ENCODE measurements at places on chromosomes 5 and 9.
A peak's percentile ranks its signal among the peaks of the same experiment; 100 is the strongest.

- DNase-seq: peak; percentile 83
Observed at GRCh38 chr9:127521919-127522304, 70.6 kb downstream of the LRSAM1 start.

DNA sequence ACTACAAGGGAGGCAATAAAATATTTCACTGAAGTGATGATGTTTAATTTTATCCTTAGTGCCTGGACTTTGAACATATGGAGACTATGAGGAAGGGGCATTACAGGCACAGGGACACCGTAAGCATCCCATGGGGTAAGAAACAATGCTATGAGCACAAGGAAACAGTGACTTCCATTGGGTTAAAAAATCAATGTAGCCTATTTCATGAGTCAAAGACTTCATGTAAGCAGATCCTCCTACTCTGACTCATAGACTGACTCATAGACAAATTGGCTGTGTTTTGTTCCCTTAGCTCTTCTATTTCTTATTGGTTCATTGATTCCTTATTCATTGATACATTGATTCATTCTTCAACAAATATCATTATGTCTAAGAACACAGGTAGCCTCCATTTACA, 351.0 kb downstream of the PRELID2 start:
- no peak for DNase-seq

DNA sequence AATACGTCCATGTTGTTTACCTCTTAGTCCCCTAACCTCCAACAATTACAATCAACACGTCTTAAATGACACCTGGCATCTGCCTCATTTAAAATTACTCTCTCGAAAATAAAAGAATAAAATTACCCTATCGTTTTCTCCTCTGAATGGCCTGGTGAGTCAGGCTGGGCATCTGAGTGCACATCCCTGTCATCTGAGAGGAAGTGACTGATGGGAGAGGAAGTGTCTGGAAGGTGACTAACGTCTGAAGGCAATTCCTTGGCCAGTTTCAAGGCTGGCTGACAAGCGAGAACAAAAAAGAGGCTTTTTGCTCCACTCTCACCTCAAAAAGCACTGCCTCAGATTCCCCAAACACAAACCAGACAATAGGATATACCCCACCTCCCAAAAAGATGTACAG, 57.7 kb downstream of the MAPKAP1 start:
- DNase-seq: peak; percentile 65

GRCh38 chr9:109401990-109402318, 81.1 kb upstream of the EPB41L4B start:
- DNase-seq: no peak

GRCh38 chr5:17005107-17005828, 69.2 kb upstream of the MYO10 start:
- no peak for DNase-seq

GRCh38 chr9:108671176-108671575, 184.6 kb downstream of the ACTL7B start:
- no peak for DNase-seq

DNA sequence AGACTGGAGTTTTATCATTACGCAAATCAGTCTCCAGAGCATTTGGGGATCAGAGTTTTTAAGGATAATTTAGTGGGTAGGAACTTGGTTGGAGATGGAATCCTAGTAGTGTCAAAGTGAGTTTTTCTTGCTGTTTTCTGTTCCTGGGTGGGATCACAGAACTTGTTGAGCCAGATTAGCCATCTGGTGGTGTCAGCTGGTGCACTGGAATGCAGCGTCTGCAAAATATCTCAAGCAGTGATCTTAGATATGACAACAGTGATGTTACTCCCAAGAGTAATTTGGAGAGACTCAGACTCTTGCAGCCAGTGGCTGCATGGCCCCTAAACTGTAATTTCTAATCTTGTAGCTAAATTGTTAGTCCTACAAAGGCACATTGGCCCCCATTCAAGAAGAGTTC, 1257.8 kb downstream of the MAT2B start:
- DNase-seq: no peak

GRCh38 chr5:449151-449550, 6.2 kb downstream of the EXOC3 start:
- no peak for DNase-seq

DNA sequence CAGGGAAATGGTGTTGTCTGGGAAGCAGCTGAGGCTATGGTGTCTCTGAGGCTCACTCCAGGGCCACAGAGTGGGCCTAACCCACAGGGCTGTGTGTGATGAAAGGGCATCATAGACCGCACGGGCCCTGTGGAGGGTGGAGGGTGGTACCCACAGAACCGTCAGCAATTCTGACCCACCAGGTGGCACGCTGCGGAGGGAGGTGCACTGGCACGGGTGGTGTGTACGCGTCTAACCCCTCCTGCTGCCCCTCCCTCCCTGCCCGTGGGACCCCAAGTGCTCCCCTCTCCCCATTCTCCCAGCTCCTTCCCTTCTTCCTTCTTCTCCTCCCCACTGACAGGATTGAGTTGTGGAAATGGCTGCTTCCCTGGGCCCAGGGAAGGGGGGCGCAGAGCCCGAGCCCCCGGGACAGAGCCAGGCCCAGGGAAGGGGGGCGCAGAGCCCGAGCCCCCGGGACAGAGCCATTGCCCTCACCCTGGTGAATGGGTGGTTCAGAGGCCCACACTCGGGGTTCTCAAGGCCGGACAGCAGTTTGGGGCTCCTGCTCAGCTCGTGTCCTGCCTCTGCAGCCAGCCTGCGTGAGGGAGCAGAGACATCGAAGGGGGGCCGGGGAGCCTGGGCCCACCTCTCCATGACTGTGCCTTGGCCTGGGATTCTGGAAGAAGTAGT, 6.8 kb downstream of the LCN10 start:
- no peak for DNase-seq

DNA sequence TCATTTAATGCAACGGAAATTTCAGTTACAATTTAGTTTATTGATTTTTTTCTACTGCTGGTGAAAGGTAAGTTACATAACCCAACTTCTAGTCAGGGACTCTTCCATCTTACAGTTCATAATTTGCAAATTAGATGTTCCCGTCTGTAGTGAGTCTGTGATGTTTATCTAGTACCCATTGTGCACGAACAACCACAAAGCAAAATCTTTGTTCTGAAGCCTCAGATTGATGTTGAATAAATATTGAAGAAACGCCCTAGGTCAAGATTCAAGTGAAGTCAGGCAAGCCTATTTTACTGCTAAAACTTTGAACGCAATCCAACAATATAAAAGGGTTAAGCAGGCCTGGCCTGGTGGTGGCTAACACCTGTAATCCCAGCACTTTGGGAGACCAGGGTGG, 43.1 kb downstream of the BASP1 start:
- no peak for DNase-seq

GRCh38 chr9:119289740-119290433, 79.3 kb downstream of the BRINP1 start:
- no peak for DNase-seq

GRCh38 chr9:109619310-109619709, 121.2 kb upstream of the PTPN3 start:
- DNase-seq: no peak

GRCh38 chr9:29691758-29692407, 2118.6 kb upstream of the C9orf72 start:
- no peak for DNase-seq

DNA sequence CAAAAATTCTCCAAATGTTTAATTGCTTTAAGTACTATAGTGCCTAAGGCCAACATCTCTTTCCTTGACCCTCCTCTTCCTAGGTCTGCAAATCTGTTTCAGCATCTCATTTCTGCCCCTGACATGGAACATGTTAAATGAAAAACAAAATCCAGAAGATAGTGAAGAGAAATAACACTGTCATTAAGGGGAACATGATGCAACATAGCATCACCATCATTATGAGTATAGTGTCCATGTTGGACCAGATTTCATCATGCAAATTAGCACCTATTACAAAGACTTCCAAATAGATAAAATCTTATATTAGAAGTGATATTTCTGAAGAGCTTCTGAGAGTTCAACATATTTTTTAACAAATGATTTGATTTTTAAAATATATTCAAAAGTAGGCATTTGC, 375.2 kb downstream of the PTPRD start:
- no peak for DNase-seq

DNA sequence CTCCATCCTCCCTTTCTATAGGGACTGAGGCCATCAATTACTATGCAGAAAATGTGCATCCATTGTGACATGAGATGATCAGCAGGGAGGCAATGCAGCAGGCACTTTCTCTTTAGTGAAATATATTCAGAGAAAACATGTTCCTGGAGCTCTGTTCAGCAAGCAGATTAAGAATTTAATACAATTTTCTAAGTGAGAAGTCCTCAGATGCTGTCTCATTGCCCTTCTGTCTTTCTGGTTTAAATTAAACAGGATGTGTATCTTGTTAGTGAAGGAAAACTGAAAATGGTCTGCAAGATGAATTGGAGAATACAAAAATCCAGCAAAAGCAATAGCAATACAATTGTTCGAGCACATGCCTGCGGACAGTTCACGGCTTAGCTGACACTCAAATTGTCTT, 445.8 kb upstream of the RIOK2 start:
- no peak for DNase-seq

- no peak for DNase-seq
Observed at GRCh38 chr5:175521313-175521833, 43.0 kb downstream of the SFXN1 start.

DNA sequence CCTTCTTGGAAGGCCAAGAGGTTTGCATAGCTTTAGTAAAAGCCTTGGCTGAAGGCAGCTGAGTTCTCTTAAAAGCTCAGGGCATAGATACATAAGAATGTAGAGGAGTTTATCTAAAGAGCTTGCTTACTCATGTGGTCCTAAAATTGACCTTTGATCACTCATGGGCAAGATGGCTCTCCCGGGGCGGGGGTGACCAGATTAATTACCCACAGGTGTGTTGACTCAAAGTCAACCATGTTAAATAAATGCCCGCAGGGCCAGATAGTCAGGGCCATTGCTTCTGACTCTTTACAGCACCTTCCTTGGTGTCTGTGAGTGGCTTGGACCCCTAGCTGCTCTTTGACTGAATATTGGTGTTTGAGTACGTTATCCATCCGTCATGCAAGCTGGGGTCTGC, 33.1 kb upstream of the GHR start:
- DNase-seq: no peak

DNA sequence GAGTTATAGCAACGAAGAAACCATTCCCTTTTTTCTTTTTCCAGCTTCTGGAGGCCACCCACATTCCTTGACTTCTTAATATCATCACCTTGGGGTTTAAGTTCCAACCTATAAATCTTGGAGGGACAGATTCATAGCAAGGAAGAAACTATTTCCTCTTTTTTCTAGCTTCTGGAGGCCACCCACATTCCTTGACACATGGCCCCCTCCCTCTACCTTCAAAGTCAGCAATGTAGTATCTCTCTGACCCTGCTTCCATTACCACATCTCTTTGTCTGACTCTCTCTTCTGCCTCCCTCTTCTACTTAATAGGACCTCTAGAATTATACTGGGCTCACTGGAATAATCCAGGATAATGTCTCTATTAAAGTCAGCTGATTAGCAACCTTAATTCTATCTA, 34.7 kb upstream of the SHISAL2B start:
- no peak for DNase-seq

- no peak for DNase-seq
Observed at GRCh38 chr9:130433947-130434262, 10.9 kb upstream of the ASS1 start.

DNA sequence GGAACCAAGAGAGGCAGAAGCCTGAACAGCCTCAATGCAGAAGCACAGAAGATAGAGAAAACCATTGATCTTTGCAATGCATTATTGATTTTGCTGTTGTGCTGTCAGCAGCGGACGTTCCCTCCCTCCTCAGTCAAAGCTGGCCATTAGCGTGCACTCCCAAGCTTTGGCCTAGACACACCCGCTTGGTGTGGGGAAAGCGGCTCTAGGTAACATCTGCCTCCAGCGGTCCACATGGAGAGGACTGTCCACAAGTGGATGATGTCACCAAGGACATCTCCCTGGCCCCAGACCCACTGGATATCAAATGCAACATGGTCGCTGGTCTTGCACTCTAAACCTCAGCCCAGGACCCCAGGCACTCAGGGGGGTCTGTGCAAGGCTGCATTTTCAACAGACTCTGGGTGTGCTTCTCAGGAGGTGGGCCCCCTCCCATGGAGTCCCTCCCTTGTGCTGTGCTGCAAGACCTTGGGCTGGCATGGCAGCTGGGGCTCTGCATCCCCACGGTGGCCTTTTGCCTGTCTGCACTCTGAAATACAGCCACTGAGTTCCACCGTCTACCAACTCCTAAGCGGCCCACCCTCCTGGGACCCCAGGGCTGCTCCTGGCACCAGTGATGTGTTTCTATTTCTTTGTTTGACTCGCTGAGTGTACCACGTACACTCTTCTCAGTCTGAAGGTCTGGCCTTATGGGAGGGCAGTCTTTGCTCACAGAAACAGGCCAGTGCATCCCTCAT, 1.9 kb downstream of the SEMA4D start:
- no peak for DNase-seq

DNA sequence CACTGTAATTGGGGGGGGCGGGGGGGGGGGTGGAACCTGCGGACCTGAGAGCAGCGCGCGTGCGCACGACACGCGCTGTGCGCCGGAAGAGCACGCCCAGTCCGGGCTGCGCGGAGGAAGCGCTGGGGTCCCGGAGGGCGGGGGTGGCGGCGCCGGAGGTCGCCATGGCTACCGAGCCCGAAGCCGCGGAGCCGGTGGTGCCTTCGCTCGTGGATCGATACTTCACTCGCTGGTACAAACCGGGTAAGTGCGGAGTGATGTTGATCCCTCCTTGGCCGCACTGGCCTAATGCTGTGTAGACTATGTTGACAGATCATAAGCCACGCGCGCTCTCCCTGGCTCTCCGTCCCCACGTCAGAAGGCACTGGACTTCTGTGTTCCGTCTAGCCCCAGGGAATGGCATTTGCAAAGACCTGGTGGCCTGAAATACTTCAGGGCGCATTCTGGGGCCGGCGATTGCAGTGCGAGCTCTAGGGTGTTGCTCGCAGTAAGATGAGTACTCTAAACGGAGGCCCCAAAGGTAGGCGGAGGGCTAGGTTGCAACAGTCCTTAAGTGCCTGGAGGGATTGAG, at the start of gene ABITRAM:
TSS of gene ABITRAM (plus strand) at position 78 of the 571 bp plus-strand sequence. CDS start at position 165, 87 bp downstream.
- DNase-seq: peak; percentile 78

DNA sequence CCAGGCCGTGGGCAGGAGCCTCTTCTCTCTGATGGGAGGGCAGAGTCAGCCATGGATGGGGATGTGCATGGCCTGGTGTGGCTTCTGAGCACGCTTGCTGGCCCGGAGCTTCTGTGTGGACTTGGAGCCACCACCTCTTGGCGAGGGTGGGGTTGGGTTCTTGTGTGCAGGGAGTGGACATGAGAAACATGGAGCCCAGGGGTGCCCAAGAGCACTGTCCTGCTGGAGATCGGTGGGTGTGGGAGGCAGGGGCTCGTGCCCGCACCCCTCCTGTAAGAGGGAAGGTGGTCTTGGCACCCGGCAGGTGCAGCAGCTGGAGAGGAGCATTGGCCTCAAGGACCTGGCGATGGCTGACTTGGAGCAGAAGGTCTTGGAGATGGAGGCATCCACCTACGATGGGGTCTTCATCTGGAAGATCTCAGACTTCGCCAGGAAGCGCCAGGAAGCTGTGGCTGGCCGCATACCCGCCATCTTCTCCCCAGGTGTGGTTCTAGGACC, 23.8 kb downstream of the FBXW5 start:
- no peak for DNase-seq

GRCh38 chr5:10600626-10601245, 36.9 kb downstream of the ANKRD33B start:
- DNase-seq: no peak

GRCh38 chr5:151427258-151427657, 20.1 kb upstream of the SLC36A1 start:
- no peak for DNase-seq

GRCh38 chr9:80489329-80489728, 917.6 kb downstream of the TLE4 start:
- DNase-seq: no peak
